Testis (tissue), 5 donors: ENCODE measurements at places on chromosomes 16 and 17. TPM values are rescaled to one million over a fixed set of nuclear protein-coding genes. Genes with fewer than 3 reads are reported as not detected.
A peak's percentile ranks its signal among the peaks of the same experiment; 100 is the strongest.

The KRTAP9-4 gene
- total RNA-seq, result not detected

The FGF11 gene
- 3.2 TPM for total RNA-seq

The TNFRSF17 gene
- total RNA-seq, result 3.2 TPM

The HELZ gene
- total RNA-seq, result 154 TPM

The BEAN1 gene
- total RNA-seq, result 6.1 TPM

The OR3A3 gene
- not detected for total RNA-seq

The PRSS21 gene
- total RNA-seq, result 62.5 TPM

The CLEC3A gene
- total RNA-seq, result 0.55 TPM

The TBC1D3C gene
- total RNA-seq, result not detected

The CEMP1 gene
- 5.4 TPM for total RNA-seq

DNA sequence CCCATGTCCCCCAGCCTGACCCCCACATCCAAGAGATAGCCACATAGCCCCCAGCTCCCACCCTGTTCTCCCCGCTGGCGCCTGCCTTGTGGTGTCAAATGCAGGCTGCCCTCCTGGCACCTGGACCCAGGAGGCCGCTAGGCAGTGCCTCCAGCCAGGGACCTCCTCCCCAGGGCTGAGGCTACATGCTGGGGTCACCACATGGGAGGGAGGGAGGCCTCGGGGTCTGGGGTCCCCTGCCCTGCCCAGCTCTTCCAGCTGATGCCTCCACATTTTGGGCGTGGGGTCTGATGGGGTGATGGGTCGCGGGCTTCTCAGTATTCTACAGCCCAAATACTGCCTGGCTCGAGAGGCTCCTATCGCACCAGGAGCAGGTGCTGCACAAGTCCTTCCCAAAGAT is 9.5 kb downstream of the TBC1D26 start:
- no peak for DNase-seq

DNA sequence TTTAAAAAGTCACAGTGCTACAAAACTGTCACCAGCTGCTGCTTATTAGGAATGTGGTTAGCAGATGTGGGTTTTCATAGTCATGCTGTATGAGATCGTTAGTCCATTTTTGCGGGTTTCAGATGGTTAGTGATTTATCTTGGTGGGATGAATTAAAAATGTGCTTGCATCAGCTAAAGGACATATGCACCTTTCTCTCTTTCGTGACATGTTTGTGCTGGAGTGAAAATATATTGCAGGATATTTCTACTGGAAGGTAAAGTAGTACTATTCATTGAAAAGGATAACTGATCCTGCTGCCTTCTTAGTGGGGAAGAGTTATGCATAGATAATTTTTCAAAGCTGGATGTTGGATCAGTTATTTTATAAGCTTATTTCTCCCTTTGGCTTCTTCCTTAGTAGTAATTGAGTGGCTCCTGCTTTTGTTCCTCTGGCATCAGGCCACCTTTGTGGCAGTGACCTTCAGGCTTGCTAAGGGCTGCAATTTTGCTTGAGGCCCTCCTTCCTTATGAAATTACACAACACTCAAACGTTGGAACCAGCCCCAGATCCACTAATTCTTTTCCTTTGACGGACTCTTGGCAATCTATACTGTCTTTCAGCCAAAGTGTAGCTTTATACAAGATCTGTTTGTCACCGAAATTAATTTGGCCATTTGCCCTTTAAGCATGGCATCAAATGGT is 7.5 kb upstream of the SNTB2 start:
- peak; percentile 87 for DNase-seq

DNA sequence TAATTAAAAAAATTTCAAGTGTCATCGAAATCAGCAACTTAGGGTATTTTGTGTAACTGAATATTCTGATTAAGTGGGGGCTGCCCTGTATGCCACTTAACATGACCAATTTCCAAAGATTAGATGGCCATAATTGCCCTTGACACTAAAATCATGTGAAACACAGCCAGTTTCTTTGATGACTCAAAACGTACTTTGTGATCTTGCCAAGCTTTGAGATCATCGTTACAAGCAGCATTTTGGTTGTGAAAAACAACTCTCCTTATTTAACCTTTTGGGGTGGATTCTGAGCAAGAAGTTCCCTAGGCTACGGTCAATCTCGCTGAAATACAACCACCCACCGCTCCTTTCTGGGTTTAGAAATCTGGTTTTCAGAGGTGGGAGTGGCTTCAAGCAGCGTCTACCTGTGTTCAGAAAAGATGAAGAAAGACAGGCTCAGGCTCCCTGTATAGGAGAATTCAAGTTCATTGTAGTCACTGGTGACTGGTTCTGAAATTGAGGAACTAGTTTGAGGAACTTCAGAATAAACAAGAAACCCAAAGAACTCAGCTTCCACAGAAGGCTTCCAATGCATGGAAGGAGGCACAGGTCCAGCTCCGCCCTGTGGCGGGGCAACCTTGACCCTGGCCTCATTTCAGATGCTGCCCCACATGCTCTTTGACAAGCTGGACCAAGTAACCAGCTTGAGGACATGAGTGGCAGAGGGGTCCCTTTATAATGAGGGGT is 9.4 kb downstream of the MAP3K14 start:
- DNase-seq, result no peak

GRCh38 chr17:16275024-16275423 is 58.0 kb downstream of the PIGL start:
- DNase-seq, result no peak

- no peak for DNase-seq
Observed at GRCh38 chr17:2057760-2058585, 3.1 kb downstream of the HIC1 start.

GRCh38 chr16:66058172-66058691 is 308.3 kb upstream of the CDH5 start:
- DNase-seq, result no peak

DNA sequence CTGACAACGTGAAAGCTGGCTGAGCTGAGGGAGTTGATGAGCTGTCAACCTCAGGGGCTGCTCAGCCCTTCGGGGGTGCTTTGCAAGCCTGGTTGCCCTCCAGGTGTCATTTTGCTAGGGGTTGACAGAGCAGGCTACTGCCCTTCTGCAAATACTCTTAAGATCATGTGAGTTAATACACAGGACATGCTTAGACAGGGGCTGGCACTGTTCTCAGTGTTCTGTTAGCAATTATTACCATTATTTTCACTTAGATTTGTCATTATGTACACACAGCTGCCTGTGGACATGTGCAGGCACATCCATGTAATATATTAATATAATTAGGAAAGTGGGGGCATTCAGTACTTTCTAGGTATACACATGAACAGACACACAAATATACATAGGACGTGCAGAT is 554.3 kb upstream of the HSBP1 start:
- DNase-seq, result no peak

DNA sequence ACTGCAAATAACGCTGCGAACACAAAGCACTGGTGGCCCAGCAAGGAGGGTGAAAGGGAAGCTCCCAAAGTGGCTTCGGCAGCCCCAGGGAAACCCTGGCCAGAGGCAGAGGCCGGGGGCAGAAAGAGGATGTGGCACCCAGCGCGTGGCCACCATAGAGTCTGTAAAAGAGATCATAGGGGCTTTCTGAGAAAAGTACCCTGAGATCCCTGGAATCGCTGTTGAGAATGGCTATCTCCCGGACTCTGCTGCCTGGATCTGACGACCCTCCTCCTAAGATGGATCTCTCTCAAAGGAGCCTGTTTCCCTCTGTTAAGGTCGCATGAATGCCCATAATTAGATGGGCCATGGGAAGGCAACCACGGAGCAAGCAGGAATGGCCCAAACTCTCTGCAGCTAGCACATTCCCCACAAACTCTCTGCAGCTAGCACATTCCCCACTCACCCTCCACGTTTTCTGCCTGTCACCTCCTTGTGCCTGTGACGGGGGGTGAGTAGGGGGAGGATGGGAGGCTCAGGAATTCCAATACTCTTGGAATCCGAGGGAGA is 364.4 kb downstream of the XYLT1 start:
- no peak for DNase-seq

DNA sequence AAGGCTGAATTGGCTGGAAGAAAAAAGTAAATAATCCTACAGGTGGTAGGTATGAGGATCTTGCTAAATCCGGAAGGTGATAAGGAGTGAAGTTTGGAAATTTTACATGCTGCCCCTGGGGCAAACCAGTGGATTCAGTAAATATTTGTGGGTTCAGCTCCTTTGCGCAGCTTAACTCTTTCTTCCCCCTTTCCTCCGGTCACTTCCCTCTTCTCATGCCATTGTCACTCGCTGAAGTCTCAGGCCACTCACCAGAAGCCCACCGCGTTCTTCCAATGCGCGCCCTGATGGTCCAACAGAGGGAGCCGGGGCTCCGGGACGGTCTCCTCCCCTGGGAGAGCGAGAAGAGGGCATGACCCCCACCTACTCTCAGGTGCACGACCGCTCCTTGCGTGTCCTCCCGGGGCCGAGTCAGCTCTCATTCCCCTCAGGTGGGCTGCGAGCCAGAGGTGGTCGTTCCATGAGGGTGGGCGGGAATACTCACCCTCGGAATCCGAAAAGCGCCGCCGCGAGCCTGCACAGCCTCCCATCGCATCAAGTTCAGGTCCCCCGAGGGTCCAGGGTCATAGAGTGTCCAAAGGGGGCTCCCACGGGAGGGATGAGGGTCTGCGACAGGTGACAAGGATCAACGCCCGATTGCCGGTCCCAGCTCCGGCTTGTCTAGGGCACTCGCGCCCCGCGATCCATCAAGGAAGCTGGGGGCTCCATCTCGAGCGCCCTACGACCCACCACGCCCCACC is 474 bp downstream of the CLN3 start:
- peak; percentile 59 for DNase-seq

DNA sequence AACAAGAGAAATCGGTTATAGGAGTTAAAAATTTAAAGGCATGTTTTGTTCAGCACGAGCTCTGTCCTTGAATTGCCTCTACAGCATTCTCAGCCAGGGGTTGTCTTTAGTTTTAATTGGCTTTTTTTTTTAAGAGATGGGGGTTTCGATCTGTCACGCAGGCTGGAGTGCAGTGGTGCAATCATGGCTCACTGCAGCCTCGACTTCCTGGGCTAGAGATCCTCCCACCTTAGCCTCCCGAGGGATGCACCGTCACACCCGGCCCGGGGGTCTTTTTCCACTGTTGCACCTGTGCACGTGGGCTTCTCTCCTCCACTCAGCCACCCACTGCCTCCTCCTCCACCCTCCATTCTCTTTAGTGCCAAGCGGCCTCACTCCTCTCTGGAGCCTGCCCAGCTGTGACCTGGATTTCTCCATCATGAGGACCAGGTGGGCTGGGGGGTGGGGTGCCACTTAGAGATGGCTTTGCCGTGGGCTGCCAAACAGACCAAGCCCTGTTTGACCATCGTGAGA is 106.8 kb upstream of the SEC14L1 start:
- DNase-seq, result no peak

DNA sequence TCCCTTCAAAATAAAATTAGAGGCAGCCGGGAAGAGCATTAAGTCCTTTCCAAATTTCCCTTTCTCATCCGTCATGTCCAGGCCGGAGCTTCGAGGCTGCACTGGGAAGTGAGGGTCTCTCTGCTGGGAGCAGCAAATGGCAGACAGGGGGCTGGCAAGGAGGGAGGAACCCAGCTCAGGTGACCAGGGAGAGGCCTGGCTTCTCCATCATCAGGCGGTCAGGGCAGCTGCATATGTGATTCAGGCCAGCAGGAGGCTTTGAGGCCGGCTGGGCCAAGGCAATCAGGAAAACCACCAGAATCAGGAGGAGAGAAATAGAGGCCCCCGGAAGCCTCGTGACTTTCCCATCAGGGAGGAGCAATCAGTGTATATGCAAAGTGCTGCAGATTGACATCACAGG is 85.0 kb upstream of the RPL38 start:
- DNase-seq, result no peak

GRCh38 chr16:10661737-10662136 is 33.0 kb downstream of the TEKT5 start:
- DNase-seq, result no peak

DNA sequence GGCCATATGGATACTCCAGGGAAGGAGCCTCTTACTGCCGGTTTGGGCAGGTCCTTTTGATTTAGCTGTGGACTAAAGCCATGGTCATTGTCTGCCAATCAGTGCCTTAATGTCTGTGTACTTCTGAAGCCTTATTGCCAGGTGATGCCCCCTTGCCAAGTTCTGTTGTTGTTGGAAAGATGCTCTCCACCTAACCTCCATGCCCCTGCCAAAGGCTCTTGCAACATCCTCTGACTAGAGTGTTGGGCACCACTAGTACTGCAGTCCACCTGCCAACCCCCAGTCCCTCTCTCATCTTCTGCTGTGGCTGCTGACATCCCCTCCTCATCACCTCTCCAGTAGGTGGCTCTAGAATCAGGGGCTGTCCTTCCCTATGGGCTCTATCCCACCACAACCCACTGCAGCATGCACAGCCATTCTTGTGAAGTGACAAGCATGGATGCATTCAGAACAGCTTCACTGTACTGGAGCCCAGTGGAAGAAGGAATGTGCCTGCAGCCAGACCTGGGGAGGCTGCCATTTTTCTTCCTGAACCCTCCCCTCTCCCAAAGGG is 375.3 kb upstream of the CDH5 start:
- no peak for DNase-seq

- peak; percentile 47 for DNase-seq
Observed at GRCh38 chr17:75152922-75153779, 1.2 kb downstream of the JPT1 start.

DNA sequence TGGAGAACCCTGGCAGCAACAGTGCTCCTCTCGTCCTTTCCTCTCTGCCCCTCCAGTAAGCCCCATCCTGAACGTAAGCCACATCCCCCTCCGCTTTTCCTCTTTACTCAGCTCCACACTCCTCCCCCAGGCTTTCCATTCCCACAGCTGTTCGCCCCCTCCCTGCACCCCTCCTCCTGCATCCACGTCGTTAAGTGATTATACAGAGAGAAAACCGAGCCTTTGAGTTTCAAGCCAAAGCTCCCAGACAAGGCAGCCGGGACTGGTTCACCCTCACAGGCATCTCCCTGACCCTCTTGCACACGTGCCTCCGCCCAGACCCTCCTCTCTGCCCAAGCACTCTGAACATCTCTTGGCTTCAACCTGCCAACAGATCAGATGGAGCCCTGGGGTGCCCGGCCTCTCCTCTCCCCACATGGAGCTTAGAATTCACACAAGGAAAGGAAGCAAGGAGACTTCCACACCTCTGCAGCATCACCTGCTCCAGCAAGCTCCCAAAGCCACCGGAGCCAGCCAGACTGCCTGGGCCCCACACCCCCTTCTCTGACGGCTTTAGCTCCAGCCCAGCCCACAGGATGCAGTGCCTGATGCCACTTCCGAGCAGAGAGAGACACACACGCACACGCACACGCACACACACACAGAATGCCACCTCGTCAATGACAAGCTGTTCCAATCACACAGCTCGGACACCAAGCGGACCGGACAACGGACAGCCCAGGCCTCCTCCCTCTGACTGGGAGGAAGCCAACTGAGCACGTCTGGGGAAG is 99.9 kb upstream of the CCL2 start:
- no peak for DNase-seq

DNA sequence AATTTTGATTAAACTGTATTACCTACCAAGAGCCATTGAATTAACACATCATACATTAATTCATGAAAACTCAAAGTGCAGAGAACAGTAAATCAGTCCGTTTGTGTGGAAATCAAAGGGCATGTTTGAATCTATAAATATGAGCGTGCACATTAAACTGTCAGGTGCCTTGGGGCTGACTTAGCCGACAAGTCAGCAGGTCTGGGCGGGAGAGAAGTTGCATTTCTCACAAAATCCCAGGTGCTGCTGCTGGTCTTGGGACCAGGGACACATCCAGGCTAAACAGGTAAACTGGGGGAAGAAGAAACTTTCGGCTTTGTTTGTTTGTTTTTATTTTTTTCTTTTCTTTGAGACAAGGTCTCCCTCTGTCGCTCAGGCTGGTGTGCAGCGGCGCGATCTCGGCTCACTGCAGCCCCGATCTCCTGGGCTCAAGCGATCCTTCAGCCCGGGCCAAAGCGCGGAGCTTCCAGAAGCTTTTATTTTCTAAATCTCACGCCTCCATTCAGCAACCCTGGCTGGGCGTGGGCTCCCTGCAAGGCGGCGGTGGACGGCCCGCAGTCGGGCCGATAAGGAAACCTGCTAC is 213.9 kb downstream of the MRTFB start:
- DNase-seq, result peak; percentile 74

GRCh38 chr17:4588898-4589625 is 4.7 kb downstream of the SMTNL2 start:
- DNase-seq, result no peak
